ENCODE measurements at places on chromosomes 11 and 22.

- peak; percentile 93 for DNase-seq
Observed at GRCh38 chr11:65779919-65780769, 632 bp downstream of the AP5B1 start.

- no peak for DNase-seq
Observed at GRCh38 chr11:116792144-116792868, 627 bp upstream of the APOA5 start.

GRCh38 chr11:117752721-117753237 lies 44.2 kb downstream of the DSCAML1 start:
- DNase-seq = no peak

DNA sequence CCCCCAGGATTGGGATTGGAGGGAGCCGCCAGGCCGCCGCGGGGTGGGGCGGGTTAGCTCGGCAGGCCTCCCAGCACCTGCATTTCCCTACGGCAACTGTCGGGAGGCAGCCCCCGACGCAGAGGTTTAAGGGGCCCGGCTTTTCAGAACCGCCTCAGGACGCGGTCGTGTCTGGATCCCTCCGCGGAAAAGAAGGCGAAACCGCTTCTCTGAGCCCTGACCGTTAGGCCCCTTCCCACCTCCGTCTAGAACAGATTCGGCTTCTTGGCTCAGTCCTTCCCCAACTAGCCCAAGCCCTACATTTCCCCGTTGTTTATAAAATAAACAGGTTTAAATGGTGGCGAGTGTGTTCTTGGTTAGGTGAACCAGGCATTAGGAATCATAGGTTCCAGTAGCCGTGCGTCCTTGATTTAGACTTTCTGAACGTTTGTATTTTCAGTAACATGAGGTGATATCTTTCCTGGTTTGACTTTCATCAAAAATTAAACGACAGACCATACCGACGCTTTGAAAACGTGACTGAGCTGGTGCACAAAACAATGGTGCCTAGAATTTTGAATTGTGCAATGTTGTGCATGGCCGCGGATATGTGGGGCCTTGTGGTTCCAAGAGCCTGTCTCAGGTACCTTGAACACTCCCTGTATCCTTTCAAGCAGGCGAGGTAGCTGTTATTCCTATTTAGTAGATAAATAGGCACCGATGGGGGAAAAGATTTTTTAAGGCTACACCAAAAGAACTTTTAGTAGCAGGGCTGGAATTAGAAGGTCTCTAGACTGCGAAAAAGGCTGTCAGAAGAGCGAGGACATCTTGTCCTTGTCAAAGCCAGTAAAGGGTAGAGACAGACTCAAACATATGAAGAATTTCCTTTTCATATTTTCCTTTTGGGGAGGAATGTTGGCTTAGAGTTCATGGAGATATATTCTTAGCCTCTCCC lies 1.2 kb upstream of the HSPA8 start:
- no peak for DNase-seq

- no peak for DNase-seq
Observed at GRCh38 chr22:27097933-27098332, 440.5 kb downstream of the MIAT start.

DNA sequence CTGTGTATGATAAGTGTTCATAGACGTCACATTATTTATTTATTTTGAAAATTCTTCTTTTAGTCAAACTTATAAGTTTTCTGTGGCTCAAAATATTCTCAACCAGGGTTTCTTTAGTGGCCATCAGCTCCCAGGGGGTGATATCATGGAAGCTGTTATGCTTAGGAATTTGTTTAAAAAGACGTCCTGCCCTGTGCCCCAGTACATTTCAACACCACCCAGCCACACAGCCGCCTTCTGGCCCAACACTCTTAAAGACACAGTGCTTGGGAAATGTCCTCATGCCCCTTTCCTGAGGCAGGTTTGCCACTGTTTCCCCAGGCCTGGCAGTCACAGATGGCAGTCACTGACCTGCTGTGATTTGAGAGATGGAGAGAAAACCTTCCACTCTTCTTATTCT lies 19.9 kb downstream of the TSKU start:
- DNase-seq = no peak

All from stimulated activated effector memory CD8-positive, alpha-beta T cell treated with anti-CD3 and anti-CD28 coated beads, Interleukin-12 subunit alpha, Interleukin-12 subunit beta, amount 100 ng/mL, for 72 hours (primary cell).